ENCODE measurements at places on chromosomes 7 and 10. TPM values are rescaled to one million over a fixed set of nuclear protein-coding genes. Genes with fewer than 3 reads are reported as not detected.
A peak's percentile ranks its signal among the peaks of the same experiment; 100 is the strongest.

DNA sequence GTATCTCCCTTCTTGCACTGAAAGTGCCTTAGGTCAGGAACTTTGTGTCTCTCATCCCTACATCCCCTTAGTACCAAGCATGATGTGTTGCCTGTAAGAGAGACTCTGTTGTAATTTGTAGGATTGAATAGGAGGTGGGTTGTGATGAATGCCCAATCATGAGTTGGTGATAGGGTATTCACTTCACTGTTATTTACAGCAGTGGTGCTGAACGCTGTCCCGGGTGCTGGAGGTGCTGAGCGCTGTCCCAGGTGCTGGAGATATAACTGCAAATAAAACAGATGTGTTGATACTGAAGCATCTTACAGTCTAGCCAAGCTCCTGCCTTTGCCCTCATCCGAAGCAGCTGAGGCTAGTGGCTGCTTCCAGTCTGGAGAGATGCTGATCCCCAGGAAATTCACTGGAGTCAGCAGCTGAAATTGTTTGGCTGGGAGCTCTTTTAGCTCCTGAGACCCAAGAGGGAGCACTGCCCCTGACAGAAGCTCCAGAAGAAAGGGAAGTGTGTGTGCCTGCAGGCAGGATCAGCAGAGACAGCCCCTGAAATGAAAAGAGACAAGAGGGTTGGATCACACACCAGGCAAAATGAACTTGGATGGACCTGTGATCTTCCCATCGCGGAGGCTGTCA lies 183.4 kb downstream of the SORCS3 start:
- peak; percentile 25 for DNase-seq

GRCh38 chr7:64888561-64888900 lies 14.5 kb upstream of the ZNF273 start:
- no peak for DNase-seq

- DNase-seq, result no peak
Measured at GRCh38 chr7:152884321-152884720, 124.8 kb downstream of the ACTR3B start.

The FAM25A gene
- not detected for polyA plus RNA-seq

The HTR7 gene
- polyA plus RNA-seq, result 2.1 TPM
